ENCODE measurements at places on chromosomes 5 and 9.

- no peak for DNase-seq
Observed at GRCh38 chr9:120394058-120394669, 185.8 kb downstream of the CDK5RAP2 start.

DNA sequence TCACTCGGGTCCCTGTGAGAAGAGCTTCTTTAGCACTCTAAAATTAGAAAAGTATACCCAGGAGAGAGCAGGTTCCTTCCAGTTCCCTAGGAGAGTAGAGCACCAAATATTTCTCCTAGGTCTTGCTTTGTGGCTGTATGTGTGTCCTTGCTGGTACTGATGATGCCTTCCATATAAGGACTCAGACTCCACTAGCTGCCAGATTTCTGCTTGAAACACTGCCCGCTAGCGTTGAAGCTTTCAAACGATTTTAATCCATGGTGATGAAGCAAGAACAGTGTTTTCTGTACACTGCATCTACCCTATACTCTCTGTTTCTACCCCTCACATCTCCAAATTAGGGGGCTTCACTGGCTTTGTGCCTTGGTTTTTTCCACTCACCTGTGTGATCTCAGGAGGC lies 2.4 kb upstream of the SMC2 start:
- DNase-seq = no peak

GRCh38 chr9:21481470-21482056 lies 550 bp downstream of the IFNE start:
- DNase-seq = no peak

DNA sequence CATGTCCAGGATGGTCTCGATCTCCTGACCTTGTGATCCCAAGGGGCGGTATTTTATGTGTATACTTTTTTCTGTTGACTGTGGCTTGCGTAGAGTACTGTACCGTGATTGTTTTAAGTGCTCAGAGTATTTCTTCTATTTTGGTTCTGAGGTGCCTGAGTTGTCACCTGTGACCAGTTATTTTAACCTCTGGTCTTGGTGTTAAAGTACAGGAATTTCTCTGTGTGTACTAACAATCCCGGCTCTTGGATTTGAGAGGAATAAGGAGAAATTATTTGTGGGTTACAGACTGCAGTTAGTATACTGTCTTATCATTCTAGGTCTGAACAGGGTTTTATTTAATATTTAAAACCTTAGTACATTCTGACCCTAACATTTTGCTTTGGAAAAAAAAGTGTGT lies 2.0 kb downstream of the ANKHD1 start:
- no peak for DNase-seq

Data from posterior cingulate gyrus (tissue), 11 donors.